ENCODE measurements at places on chromosomes 3 and 15. TPM values are rescaled to one million over a fixed set of nuclear protein-coding genes. Genes with fewer than 3 reads are reported as not detected.
A peak's percentile ranks its signal among the peaks of the same experiment; 100 is the strongest.

GRCh38 chr3:117441851-117442250 is 732.3 kb downstream of the TUSC7 start:
- DNase-seq, result no peak
- no peaks in the 10 kb centered on the region for H3K36me3 ChIP-seq
- H3K27ac ChIP-seq, result no peak overlapping the region
- H3K27me3 ChIP-seq, result no peaks in the 10 kb centered on the region

The HHATL gene
- not detected for total RNA-seq

DNA sequence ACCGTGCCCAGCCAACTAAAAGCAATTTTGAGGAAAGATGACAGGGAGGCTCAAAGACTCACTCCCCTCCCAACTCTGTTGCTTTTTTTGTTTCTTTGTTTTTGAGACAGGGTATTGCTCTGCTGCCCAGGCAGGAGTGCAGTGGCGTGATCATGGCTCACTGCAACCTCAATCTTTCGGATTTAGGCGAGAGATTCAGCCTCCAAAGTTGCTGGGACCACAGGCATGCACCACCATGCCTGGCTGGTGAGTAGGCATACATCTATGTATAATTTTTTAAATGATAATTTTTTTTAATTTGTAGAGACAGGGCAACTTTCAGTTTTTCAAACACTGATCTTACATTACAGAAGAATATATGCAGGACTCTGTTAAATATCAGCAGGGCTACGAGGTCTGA is 15.8 kb upstream of the THUMPD3 start:
- no peaks in the 10 kb centered on the region for H3K27me3 ChIP-seq
- peaks cover 6% of the 10 kb centered on the region for H3K4me1 ChIP-seq
- H3K27ac ChIP-seq, result no peak overlapping the region
- DNase-seq, result no peak

DNA sequence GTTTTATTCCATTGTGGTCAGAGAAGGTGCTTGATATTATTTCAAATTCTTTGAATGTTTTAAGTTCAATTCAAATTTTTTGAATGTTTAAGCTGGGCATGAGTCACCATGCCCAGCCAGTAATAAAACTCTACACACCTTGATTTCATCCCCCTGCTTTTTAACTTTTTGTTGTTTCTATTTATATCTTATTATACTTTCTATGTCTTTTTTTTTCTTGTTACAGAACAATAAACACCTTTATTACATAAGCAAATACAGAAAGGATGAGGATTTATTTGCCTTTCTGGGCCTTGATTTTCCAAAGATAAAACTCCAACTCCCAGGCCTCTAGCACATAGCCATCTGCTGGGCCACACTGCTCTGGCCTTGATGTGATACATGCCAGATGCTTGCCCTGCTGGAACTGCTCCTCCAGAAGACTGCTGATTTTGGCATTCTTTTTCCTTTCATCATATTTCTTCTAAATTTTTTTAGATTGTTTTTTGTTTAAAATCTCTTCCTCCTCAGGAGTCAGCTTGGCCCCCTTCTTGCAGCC is 14.0 kb downstream of the DNAH12 start:
- H3K27ac ChIP-seq, result no peak overlapping the region
- no peaks in the 10 kb centered on the region for H3K4me1 ChIP-seq

The CRYGS gene
- 3.6 TPM for total RNA-seq

GRCh38 chr3:33075995-33076394 is 21.0 kb downstream of the GLB1 start:
- DNase-seq, result no peak
- no peak overlapping the region for H3K4me3 ChIP-seq
- H3K4me1 ChIP-seq, result no peaks in the 10 kb centered on the region
- no peaks in the 10 kb centered on the region for H3K36me3 ChIP-seq

The NANOGP8 gene
- total RNA-seq, result not detected

- no peaks in the 10 kb centered on the region for H3K27me3 ChIP-seq
- DNase-seq, result no peak
Observed at GRCh38 chr3:173800154-173800553, 402.6 kb downstream of the NLGN1 start.

The IL5RA gene
- not detected for total RNA-seq

GRCh38 chr3:107264888-107265287 is 112.4 kb upstream of the CCDC54 start:
- H3K27ac ChIP-seq, result no peak overlapping the region
- no peaks in the 10 kb centered on the region for H3K27me3 ChIP-seq
- peaks cover 20% of the 10 kb centered on the region for H3K4me1 ChIP-seq
- H3K4me3 ChIP-seq, result no peak overlapping the region

The ZDHHC3 gene
- total RNA-seq, result 32.2 TPM

The TNFAIP8L3 gene
- total RNA-seq, result 2.9 TPM

DNA sequence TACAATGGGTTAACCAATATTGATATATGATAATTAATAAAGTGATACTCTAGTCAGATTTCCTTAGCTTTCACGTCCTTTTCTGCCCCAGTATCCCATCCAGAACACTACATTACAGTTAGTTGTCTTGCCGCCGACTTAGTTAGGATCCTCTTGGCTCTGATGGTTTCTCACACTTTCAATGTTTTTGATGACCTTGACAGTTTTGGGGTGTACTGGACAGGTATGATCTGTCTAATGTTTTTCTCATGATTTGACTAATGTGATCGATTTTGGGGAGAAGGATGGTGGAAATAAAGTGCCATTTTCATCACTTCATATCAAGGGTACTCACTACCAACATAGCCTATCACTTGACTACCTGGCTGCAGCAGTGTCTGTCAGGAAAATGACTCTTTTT is 245.0 kb upstream of the TMC3 start:
- no peaks in the 10 kb centered on the region for H3K36me3 ChIP-seq
- H3K4me1 ChIP-seq, result no peaks in the 10 kb centered on the region
- H3K27me3 ChIP-seq, result no peaks in the 10 kb centered on the region
- no peak for DNase-seq

The HYAL3 gene
- total RNA-seq, result 2.3 TPM

GRCh38 chr3:151262871-151263525 is 15.3 kb downstream of the P2RY14 start:
- H3K36me3 ChIP-seq, result no peaks in the 10 kb centered on the region
- no peak for DNase-seq
- H3K27me3 ChIP-seq, result no peaks in the 10 kb centered on the region
- no peak overlapping the region for H3K4me3 ChIP-seq

The C3orf70 gene
- 0.99 TPM for total RNA-seq

GRCh38 chr3:190533511-190534281 is 19.8 kb downstream of the IL1RAP start:
- no peaks in the 10 kb centered on the region for H3K36me3 ChIP-seq
- H3K4me3 ChIP-seq, result no peak overlapping the region
- H3K27ac ChIP-seq, result no peak overlapping the region
- no peaks in the 10 kb centered on the region for H3K27me3 ChIP-seq
- peak; percentile 41 for DNase-seq

DNA sequence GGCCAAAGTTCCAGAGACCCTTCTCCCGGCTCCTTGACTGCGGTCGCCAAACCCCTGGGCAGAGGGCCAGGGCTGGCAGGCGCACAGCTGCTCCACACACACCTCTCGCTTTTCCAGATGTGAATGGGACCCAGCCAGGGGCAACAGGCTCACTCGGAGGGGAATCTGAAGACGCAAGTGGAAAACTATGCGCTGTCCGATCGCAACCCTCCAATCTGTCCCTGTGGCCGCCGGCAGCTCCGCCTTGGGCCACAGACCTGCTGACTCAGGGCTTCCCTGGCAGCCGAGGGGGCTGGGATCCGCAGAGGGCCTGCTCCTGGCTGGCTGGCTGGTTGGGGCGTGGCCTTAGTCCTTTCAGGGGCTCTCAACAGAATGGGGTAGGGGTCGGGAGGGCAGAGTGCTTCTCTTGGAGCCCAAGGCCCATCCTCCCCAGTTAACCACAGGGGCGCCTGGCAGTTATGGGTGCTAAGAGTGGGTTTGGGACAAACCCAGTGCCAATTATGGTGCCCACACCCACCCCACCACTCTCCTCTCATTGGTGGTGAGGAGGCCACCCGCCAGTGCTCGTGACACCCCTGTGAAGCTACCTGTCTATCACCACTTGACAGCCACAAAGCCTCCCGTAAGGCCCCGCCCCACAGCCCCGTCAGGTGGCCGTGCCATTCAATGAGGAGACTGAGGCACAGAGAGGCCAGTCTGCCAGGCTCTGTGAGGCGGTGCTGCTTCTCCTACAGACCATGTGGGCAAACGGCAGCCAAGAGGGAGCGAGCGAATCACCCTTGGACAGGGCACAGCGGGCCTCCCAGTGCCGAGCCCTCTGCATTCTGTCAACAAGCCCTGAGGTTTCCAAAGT is 53.8 kb downstream of the IQSEC1 start:
- no peaks in the 10 kb centered on the region for H3K36me3 ChIP-seq
- DNase-seq, result no peak
- H3K4me3 ChIP-seq, result no peak overlapping the region
- H3K27me3 ChIP-seq, result no peaks in the 10 kb centered on the region
- peaks cover 22% of the 10 kb centered on the region for H3K4me1 ChIP-seq

The GOLGA8Q gene
- total RNA-seq, result 0.26 TPM

DNA sequence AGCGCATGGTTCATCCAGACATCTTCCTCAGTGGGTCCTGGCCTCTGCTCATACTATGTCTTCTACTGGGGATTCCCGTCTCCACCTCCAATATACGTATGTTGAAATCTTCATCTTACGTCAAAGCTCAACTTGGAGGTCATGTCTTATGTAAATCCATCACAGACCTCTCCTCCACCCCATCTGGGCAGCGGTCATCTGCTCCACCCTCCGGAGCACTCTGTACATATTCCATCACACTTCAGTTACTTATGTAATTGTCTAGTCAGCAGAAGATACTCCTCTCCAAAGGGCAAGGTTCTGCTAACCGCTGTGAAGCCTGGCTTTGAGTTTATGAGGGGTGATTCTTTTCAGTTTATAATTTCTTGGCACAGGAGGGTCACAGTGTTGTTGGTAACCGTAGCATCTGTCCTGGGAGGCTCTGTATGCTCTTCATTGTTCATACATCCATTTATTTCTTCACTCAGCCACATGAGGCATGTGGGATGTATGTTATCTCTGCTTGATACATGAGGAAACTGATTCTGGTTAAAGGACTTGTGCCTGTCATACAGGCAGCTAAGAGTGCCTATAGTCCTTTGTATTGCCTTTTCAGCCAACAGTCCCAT is 22.1 kb downstream of the MAP2K1 start:
- H3K27ac ChIP-seq, result no peak overlapping the region
- no peaks in the 10 kb centered on the region for H3K36me3 ChIP-seq
- no peak overlapping the region for H3K4me3 ChIP-seq
- DNase-seq, result peak; percentile 18
- H3K4me1 ChIP-seq, result peaks cover 18% of the 10 kb centered on the region

DNA sequence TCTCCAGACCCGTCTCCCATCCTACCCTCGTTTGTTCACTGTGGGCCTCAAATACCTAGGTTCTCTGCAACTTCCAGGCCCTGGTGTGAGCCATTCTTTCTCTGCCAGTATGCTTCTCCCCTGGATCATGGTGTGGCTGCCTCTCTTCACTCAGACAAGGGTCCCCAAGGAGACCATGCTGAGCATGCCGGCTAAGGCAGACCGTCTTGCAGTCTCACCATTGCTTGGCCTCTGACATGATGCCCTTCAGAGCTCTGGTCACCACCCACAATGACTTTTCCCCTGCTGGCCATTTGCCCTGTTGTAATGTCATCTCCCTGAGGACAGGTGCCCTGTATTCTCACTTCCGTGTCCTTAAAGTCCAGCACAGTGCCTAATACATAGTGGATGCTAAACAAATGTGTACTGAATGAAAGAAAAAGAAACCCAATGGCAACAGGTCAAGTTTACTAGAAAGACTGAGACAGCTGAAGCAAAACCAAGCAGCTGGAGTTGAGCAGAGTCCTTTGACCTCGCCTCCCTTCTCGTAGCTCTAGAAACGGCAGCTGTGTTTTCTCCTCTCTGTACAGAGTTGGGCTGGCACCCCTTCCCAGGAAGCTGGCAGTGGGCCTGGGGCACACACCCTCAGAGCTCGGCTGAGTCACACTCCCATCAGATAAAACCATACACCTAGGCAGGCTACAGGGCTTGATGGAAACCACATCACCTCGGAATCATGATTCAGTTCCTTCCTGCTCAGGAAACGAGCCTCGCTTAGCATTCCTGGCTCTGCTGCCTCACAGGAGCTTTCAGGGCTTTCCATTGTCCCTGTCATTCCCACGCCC is 8.6 kb downstream of the TLR9 start:
- DNase-seq, result peak; percentile 95
- H3K36me3 ChIP-seq, result no peaks in the 10 kb centered on the region
- no peaks in the 10 kb centered on the region for H3K27me3 ChIP-seq

DNA sequence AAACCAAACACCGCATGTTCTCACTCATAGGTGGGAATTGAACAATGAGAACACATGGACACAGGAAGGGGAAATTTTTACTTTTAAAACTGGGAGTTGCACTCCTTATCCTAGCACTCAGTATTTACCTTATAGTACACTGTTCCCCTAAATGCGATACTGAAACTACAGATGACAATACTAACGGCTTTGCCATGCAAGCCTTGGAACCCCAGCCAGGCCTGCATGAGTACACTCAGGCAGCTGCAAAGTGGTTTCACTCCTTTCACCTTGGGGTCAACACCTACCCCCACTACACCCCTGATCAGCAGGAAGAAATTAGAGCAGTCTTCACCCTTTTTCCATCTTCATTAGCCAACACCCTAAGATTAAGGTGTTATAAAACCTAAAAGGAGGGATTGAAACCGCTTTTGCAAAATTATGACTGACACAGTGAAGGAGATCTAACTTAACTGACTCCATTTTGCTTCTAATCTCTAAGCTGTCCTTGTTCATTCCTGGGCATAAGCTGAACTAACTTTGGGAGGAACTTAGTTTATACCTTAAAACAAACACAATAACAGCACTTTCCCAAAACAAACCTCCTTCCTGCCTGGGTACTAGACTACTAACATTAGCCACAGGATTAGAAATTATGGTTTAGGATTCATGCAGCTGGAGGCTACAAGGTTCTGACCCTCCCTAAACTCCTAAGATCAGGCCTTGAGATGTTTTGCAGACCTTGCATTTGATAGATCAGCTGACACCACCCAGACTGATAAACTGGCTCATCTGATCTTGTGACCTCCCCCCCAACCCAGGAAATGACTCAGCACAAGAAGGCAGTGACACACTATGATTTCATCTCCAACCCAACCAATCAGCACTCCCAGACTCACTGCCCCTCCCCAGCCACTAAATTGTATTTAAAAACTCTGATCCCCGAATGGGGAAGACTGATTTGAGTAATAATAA is 452.1 kb upstream of the PPP2R3A start:
- no peaks in the 10 kb centered on the region for H3K4me1 ChIP-seq
- no peaks in the 10 kb centered on the region for H3K36me3 ChIP-seq
- H3K27me3 ChIP-seq, result no peaks in the 10 kb centered on the region
- H3K27ac ChIP-seq, result no peak overlapping the region

The AADAC gene
- total RNA-seq, result 8.0 TPM

- no peaks in the 10 kb centered on the region for H3K36me3 ChIP-seq
- no peak overlapping the region for H3K27ac ChIP-seq
- no peaks in the 10 kb centered on the region for H3K27me3 ChIP-seq
- no peaks in the 10 kb centered on the region for H3K4me1 ChIP-seq
- no peak overlapping the region for H3K4me3 ChIP-seq
- no peak for DNase-seq
Observed at GRCh38 chr15:47689660-47690059, 27.6 kb upstream of the SEMA6D start.

The POLQ gene
- 0.66 TPM for total RNA-seq

- no peak overlapping the region for H3K4me3 ChIP-seq
- DNase-seq, result no peak
- H3K36me3 ChIP-seq, result no peaks in the 10 kb centered on the region
- peaks cover 62% of the 10 kb centered on the region for H3K4me1 ChIP-seq
- no peaks in the 10 kb centered on the region for H3K27me3 ChIP-seq
Observed at GRCh38 chr3:169298247-169298992, 365.1 kb downstream of the MECOM start.
